ENCODE measurements at places on chromosomes 16 and 17.

- no peak for DNase-seq
Observed at GRCh38 chr16:50808929-50809538, 67.1 kb downstream of the CYLD start.

GRCh38 chr17:82076785-82077591 is 11.4 kb upstream of the DUS1L start:
- no peak for DNase-seq

DNA sequence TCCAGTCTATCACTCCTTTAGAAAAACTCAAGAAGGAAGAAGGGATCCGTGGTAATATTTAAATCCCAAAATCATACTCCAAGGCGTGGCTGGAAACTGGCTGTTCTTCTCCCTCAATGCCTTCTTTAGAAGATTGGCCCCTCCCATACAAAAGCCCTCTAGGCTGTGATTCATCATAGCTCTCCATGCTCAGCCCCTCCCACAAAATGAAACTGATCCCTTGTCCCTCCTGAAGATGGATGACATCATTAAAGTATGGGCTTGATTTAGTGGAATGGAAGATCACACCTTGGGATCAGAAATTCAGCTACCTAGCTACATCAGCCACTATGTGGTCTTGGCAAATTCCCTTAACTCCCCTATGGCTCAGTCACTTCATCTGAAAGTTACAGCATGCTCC is 4.1 kb downstream of the GRIN2A start:
- no peak for DNase-seq

DNA sequence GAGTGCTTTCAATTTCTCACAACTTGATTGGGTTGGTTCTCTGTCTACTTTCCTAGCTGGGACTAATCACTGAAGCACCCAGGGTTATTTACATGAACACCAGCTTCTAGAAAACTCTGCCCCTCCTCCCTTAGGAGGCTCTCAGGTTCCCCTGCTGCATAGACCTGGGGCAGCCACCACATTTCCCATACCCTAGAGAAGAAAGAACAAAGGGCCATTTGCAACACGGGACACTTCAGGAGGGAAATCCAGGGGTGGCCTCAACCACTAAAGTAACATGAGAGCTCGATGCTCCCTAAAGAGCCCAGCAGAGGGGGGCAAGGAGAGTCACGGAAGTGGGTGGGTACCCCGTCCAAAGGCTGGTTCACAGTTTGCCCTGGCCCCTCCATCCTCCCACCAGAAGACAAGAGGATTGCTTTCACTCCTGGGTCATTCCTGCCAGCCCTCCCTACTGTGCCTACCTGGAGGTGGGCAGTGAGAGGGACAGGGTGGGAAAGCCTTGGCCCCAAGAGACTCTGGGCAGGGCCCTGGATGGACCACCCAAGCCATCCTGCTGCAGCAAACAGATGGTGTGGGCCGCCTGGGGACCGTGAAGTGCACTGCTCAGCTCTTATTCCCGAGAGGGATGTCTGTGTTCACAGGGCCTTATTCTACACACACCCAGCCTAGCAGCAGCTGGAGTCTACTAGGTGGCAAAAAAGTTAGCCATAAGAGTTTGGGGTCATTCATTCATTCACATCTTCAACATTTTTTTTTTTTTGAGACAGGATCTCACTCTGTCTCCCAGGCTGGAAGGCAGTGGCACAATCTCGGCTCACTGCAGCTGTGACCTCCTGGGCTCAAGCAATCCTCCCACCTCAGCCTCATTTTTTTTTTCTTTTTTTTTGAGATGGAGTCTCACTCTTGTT is 392.1 kb downstream of the SOX9 start:
- DNase-seq = no peak

DNA sequence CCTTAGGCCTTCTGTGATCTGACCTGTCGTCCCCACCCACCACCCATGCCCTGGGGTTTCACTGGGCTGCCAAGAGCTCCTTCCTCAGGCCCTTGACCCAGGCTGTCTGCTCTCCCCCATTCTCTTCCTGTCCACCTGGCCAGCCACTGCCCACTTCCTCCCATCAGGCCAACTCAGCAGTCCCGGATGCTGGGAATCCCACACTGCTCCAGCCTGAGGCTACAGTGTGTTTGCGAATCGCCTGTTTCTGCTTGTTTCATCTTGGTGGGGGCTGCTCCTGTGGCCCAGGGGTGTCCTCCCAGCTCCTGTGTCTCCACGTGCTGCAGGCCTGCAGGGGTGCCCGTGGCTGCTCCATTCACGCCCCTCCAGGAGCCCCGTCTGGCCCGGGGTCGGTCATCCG is 839 bp upstream of the METRN start:
- DNase-seq = no peak

DNA sequence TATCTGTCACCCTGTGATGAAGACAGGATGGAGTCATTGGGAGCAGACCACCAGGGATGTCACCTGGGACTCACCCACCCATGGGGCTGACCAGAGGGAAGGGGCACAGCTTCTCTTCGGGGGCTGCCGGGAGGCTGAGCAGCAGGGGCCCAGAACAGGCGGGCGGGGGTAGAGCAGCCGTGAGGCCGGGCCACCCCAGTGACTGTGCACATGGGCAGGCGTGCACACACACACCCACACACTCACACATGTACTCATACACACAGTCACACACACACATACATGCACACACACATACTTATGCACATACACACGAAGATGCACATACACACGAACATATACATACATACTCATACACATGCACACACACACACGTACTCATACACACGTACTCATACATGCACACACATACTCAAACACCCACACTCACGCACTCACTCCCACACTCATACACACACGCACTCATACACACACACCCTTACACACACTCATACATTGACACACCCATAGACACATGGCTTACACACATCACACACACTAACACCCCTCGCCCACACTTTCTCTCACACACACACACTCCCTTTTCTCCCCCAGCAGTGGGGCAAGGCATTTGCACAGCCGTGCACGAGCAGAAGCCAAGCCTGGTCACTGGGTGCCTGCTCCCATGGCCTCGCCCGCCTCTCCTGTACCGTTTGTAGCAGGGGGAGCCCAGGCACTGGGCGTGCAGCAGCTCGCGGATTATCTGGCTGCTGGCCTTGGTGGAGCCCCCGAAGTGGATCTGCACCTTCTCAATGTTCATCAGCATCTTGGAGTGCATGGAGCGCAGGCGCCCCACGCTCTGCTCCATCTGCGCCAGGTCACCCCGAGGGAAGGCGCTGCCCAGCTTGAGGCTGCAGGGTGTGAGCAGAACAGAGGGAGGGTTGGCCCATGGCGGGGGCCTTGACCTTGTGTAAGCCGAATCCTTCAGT is 12.4 kb downstream of the UBALD2 start:
- DNase-seq = no peak

- DNase-seq = no peak
Observed at GRCh38 chr17:19343671-19344151, 18.8 kb downstream of the B9D1 start.

- DNase-seq = no peak
Observed at GRCh38 chr16:24626256-24626655, 86.9 kb downstream of the RBBP6 start.

- DNase-seq = no peak
Observed at GRCh38 chr17:29341726-29342125, 47.8 kb upstream of the NUFIP2 start.

DNA sequence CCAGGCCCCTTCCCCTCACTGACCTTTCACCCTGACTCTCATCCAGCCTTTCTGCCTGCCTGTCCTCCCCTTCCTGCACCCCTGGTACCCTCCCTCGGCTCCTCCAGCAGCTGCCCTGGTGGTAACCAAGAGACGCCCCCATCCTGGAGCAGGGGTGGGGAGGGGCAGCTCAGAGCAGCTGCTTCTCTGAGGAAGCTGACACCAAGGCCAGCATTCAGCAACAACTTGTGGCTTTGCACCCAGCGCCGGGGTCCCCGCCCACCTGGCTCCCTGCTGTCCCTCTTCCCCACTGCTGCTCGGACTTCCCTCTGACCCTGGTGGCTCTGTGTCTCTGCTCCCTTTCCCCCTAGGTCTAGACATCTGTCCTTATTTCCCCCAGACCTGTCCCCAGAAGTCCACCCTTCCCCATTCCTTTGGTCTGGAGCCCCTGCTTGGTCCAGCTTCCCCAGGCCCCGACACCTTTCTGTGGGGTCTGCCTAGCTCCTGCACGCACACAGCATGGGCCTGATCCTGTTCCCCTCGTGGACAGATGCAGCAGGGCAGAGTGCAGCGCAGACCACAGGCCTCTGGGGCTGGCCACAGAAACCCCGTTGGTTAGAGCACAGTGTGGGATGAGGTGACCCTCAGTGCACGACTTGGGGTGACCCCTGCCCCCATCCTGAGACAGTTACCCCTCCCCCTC is 1.2 kb upstream of the ATP2A1 start:
- DNase-seq = peak; percentile 63

DNA sequence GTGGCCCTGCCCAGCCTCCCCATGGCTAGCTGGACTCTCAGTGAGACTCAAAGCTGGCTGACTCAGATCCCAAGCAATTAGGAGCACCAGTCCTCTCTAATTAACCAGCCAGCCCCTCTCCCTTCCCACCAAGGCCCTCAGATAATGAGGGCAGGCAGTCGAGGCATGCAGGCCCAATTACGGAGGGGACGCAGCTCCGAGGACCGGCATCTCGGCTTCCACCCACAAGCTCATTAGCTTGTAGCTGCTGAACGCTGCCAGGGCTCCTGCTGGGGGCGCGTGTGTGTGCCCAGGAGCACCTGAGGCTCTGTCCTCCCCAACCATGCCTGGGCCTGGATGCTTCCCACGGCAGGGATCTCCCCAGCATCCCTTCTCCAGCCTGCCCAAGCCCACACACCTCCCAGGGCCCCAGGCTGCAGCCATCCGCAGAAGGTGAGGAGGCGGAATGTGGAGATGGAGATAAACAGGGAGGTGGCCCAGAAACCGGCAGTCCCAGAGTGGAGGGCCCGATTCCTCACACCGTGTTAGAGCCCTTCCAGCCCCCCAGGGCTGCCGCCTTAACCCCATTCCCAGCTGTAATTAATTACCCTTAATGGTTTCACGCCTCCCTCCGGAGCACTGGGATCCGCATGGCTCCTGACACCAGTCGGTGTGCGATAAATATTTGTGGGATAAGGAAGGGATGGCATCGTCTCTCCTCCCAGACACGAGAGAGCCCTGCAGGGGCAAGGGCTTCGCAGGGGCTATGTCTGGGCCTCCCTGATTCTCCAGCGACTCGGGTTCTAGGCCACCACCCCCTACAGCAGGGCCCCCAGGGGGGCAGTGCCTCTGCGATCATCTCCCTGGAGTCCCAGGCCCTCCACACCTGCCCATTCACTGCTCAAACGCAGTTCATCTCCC is 42.2 kb downstream of the RPH3AL start:
- DNase-seq = no peak

- no peak for DNase-seq
Observed at GRCh38 chr16:85839681-85840240, 40.3 kb downstream of the COX4I1 start.

DNA sequence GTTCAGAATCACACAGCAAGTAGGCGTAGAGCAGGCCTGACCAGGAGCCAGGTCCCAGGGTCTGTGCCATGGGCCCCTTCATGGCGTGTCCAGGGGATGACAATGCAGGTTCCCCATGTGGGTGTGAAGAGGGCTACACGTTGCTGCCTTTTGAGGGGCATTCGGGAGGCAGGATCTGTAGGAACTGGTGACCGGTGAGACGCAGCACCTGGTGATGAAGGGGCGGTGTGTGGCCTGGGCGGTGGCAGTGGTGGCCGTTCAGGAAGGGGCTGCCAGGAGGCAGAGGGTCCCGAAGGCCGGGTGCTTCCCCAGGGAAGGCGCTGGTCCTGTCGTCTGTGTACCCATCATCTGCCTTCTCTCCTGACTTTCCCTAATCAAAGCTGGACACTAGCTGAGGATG is 34.6 kb downstream of the ZNF750 start:
- no peak for DNase-seq

DNA sequence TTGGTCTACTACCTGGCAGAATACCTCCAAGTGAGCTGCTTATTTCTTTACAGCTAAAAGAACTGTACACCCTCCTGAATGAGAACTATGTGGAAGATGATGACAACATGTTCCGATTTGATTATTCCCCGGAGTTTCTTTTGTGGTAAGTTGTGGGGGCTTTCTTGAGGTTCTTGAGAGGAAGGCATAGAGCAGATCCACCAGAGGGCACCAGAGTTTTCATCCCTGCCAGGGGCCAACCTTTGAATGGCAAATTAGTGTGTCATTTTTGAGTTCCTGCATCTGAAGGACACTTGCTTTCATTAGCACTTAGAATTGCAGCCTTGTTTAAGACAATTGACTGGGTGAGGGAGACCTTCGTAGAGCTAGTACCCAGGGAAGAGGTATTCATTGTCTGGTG is 35.0 kb downstream of the NMT1 start:
- peak; percentile 45 for DNase-seq

- no peak for DNase-seq
Observed at GRCh38 chr16:1306334-1306733, 3.1 kb upstream of the UBE2I start.

DNA sequence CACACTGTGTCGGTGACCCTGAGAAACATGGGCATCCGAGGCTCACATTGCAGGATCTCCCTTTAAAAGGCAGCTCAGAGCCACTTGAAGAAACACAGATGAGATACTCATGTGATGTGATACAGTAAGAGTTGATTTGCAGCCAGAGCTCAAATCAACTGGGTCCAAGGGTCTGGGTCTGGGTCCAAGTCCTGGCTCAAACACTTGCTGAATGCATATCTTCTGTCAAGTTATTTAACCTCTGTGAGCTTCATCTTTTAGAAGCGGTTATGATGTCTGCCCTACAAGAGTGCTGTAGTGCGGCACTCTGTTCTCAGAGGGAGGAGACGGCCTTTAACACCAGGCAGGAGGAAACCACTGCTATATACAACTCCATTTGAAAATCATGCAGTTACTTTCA is 6.4 kb downstream of the KRT38 start:
- no peak for DNase-seq

DNA sequence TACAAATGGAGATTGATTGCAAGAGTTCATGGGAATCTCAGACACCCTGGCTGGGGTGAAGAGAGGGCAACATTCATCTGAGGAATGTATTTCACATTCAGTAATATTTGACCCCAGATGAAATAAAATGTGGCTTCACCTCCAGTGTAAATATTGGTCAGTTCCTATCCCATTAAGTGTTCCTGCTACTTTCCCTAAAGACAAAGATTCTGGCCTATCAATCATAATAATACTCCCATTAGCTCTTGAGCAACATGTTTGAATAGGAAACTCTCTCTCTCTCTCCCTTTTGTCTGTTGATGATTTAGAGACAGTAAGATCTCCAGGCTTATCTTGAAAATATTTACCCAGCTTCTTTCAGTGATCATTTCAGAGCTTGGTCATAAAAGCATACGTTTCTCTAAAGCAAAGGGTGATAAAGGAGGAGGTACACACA is 70.1 kb downstream of the KCNJ2 start:
- no peak for DNase-seq
